AG04450 (cell line): ENCODE measurements at places on chromosomes 1 and 21. TPM values are rescaled to one million over a fixed set of nuclear protein-coding genes. Genes with fewer than 3 reads are reported as not detected.

The DNASE2B gene
- polyA plus RNA-seq = not detected in 2 replicates

The NKAIN1 gene
- 0.05 and 0.09 TPM in 2 replicates for polyA plus RNA-seq

The S100A7A gene
- polyA plus RNA-seq = not detected in 2 replicates

The TSTD1 gene
- polyA plus RNA-seq = 0.33 TPM in 1 of 2 replicates, not detected in the other

- no peak for DNase-seq
These were observed 10.5 kb downstream of the EVI5 start for GRCh38 chr1:92774407-92774806.

DNA sequence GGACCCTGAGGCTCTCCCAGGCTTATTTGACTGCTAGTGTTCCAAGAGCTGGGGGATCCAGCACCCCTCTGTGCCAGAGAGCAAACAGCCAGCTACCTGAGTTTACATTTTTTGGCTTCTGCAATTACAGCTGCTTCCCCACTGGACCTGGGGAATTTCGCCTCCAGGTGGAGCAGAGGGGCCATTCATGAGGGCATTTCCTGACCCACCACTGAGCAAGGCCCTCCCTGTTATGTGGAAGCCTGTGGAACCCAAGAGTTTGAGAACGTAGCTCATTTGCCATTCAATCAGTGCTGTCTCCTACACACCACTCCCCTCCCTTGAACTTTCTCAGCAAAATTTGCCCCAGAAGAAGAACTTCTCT lies 42.7 kb upstream of the TMEM51 start:
- no peak for DNase-seq

GRCh38 chr1:74005533-74005932 lies 192.4 kb downstream of the LRRIQ3 start:
- no peak for DNase-seq

DNA sequence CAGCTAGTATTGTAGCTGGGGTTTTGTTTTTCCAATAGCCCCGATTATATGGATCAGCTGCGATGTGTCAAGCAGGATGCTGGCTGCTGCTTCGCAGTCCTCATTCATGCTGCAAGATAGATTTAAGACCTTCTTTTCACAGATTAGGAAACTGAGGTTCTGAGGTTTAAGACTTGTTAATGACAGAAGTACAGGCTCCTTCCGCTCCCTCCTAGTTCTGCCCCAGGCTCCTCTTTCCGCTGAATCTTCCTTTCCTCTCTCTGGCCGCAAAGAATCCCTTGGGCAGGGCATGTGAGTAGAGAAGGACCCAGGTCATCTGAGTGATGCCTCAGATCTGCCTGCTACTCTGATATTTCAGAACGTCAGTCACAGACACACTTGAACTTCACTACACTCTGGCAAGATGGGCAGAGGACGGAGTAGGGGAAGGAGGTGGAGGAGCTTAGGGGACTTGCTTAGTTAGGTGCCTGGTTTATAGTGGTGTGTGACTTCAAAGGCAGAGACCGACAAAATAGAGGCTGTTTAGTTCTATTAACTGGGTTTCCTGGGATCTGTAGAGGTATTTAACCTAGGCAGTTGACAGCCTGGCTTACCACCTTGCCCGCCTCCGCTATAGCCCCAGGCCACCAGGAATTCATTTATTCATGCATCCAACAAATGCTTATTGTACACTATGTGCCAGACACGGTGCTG lies 4.2 kb downstream of the IGSF21 start:
- DNase-seq = no peak

DNA sequence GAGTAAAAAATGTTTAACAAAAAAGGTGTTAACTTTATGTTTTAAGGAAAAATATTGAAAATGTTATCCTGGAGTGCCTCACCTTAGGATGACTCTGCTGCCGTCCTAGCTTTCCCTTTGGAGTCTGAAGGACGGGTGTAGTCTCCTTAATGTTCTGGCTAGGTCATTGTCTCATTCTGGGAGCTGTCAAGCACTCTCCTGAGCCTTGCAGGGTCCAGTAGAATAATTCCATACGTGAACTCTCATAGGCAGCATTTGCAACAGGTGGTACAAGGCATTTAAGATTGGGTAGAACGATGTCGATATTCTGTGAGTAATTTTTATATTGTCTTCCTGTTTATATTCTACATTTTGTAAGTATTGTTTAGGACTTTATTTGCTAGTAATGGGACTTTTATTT lies 283.6 kb upstream of the C1orf105 start:
- DNase-seq = no peak

- no peak for DNase-seq
These were observed 13.3 kb downstream of the PRSS38 start for GRCh38 chr1:227828786-227829185.

DNA sequence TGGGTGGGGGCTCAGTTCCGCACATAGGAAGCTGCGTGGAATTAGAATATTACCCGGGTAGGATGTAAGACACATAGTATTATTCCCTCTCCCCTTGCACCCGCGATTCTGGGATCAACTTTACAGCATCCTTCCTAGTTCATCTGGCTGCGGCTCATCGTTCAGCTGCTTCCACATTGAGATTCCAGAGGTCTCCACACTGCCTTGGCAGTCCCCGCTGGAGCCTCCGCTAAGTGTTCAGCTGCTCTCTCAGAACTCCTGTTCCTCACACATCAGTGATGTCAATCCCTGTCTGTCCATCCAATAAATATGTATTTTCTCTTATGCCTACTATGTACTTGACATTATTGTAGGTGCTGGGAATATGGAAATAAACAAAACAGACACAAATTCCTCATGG lies 135.6 kb upstream of the SYT6 start:
- no peak for DNase-seq
